Stimulated activated CD8-positive, alpha-beta memory T cell treated with anti-CD3 and anti-CD28 coated beads, Interleukin-4, amount 100 ng/mL, for 1 hour (primary cell): ENCODE measurements at places on chromosomes 3 and 15.

- DNase-seq, result no peak
Observed at GRCh38 chr3:66498687-66499621, 1.9 kb downstream of the LRIG1 start.

GRCh38 chr3:184258926-184259325 lies 2.4 kb downstream of the CAMK2N2 start:
- no peak for DNase-seq

DNA sequence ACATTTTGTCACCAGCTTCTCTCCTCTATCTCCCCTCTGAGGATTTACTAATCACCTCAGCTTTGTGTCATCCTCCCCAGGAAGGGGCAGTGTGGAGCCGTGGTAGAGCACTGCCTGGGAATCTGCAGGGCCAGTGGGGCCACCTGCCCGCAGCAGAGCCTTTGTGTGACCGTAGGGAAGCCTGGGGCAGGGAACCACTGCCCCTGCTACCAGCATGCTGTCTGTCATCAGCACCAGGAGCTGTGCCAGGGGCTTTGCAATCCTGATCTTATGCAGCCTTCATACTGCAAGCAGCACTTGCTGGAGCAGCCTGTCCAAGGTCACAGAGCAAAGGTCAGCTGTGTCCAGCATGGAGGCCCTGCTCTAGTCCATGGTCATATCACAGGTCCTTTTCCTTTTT lies 170.2 kb upstream of the IL12A start:
- no peak for DNase-seq

- DNase-seq, result no peak
Observed at GRCh38 chr3:66038726-66039589, at the start of gene MAGI1. Gene MAGI1, minus strand, starts transcription at chr3:66038918. Its CDS starts 610 bp downstream, at chr3:66038308.

DNA sequence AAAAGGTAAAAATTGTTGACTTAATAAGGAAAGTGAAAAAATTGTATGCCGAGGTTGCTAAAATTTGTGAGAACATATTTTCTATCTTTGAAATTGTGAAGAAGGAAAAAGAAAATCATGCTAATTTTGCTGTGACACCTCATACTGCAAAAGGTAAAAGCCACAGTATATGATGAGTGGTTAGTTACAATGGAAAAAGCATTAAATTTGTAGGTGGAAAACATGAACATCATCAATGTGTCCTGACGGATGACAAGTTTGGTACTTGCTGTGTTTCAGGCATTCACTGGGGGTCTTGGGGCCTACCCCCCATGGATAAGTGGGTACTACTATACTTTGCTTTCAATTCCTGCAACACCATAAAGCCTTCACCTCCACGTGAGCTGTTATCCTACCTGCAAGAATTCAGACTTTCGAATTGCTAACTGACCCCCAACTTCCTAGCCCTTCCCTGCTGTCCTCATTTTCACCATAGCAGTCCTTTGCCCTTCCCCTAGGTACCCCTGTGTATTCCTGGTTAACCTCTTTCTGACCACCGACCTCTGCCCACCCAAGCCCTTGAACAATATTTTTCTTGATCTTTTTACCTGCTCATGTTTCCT lies 62.4 kb downstream of the RAB7A start:
- DNase-seq, result no peak

GRCh38 chr3:19364148-19364547 lies 215.8 kb downstream of the KCNH8 start:
- DNase-seq, result no peak

DNA sequence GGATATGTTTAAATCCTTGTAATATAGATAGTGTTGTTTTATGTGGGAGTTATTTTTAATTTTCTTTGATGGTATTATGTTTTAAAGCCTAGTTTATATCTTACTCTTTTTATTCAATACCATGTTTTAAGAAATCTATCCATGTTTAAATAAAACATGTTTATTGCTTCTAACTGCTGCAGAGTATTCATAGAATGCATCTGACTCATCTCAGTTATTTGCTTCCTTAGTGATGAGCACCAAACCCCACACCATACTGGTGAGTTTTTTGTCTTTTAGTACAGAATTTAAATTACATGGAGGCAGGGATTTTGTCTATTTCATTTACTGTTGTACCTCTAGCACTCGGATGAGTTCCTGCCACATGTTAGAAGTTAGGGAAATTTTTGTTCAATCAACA lies 209.2 kb downstream of the NSUN3 start:
- no peak for DNase-seq

GRCh38 chr3:124751501-124751900 lies 21.2 kb downstream of the UMPS start:
- DNase-seq, result no peak

DNA sequence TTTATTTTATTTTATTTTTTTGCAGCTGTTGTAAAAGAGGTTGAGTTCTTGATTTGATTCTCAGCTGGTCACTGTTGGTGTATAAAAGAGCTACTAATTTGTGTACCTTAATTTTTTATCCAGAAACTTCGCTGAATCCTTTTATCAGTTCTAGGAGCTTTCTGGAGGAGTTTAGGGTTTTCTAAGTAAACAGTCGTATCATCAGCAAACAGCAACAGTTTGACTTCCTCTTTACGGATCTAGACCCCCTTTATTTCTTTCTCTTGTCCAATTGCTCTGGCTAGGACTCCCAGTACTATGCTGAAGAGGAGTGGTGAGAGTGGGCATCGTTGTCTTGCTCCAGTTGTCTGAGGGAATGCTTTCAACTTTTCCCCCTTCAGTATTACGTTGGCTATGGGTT lies 165.8 kb upstream of the KCNMB2 start:
- DNase-seq, result no peak

- no peak for DNase-seq
Observed at GRCh38 chr3:113714702-113715101, 18.3 kb upstream of the USF3 start.

GRCh38 chr3:176219970-176220369 lies 977.3 kb downstream of the TBL1XR1 start:
- no peak for DNase-seq

- DNase-seq, result no peak
Observed at GRCh38 chr3:128155616-128156360, 2.5 kb downstream of the EEFSEC start.

DNA sequence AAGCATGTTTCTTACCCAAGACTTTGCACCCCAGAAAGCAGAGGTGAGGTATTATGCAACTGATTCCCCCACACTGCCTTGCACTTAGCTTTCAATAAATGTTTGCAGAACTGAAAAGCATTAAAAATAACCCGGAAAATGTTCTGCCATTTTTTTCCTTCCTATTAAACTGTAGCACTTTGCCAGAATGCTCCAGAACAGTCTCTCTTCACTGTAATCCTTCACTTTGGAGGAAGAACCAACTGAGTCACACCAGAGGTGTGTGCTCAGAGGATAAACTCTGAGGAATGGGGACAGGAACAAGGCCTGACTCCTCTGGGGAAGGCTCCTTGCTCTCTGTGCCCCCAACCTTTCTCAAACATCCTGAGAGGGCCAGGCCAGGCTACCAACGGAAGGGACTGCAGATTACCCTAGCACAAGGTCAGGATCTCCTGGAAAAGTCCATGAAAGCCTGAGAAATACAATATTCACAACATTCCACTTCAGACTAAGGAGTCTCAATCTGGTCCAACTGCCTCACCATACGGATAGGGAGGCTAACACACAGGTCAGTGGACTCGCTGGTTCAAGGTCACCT lies 19.0 kb downstream of the ANP32A start:
- DNase-seq, result no peak

DNA sequence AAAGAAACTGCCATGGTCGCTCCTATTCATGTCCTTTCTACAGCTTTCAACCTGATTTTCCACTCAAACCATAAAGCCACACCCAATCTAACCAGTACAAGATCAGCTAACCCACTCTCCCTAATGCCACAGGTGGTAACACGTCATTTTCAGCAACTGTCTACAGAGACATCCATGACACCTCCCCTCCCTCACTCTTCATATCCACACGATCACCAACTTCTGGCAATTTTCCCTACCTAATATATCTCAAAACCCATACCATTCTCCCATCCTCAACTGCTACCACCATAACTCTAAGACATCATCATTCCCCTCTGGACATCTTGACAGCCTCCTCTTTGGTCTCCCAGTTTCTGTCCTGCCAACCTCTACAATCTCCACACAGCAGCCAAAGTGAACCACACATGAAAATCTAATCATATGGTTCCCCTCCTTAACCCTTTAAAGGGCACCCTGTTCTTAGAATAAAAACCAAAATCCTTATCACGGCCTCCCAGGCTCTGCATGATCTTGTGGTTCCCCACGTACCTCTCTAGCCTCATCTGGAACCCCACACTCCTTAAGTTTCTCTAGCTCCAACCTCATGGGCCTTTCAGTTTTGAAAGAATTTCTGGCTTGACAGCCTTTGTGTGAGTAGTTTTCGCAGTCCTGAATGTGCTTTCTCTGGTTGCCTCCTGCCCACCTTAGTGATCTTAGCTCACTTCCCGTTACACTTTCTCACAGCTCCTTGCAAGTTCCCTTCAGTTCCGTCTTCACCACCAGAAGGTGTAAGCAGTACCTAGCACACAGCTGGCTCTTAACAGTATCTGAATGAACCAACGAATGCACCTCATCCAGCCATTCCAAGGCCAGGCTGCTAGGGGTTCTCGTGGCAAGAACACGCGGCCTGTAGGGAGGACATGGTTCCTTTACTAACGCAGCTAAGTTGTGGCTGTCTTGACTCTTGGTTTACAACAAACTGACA lies 33.4 kb downstream of the SPINK8 start:
- DNase-seq, result no peak

DNA sequence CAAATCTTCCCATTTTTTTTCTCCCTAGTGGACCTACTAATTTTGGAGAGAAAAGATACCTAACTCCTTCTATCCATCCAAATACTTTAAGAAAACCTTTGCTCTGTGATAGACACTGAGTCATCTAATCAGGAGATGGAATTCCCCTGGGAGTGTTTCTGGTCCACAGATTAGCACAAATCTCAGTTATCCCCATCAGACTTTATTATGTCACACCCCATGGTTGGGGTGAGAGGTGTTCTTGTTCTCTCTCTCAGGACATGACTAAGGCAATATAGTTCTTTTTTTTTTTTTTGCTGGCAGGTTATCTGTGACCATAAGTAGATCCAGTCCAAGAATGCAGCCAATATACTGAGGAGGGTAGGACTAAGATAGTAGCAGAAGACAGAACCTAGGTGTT lies 15.8 kb downstream of the SLC9A9 start:
- DNase-seq, result no peak

DNA sequence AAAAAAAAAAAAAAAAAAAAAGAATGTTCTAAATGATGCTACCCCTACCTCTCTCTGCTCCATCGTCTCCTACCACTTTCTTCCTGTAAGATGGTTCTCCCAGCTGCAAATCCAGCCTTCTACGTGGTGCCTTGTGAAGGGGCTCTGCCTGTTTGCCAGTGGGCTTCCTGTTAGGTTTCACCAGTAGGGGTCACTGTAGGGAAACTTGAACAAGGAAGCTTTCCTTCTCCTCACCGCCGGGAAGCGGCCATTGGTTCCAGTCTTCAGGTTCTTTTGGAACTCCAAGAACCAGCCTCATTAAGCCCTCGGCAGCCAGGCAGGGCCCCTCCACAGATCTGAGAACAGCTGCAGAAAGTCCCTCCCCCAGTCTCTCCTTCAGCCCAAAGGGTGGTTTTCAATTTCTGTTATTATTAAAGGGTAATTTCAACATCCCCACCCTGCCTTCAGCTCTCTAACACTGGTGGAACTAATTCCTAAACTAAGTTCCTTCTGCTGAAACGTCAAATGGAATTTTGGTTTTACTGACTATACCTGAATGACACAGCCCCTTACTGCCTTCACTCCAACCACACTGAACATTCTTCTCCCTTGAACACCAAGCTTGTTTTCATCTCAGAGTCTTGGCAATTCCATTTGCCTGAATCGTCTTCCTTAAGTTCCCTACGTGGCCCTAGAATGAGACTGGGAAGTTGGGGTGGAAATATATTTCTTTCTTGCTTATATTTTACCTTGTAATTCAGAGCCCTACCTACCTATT lies 13.5 kb downstream of the MCCC1 start:
- DNase-seq, result no peak

DNA sequence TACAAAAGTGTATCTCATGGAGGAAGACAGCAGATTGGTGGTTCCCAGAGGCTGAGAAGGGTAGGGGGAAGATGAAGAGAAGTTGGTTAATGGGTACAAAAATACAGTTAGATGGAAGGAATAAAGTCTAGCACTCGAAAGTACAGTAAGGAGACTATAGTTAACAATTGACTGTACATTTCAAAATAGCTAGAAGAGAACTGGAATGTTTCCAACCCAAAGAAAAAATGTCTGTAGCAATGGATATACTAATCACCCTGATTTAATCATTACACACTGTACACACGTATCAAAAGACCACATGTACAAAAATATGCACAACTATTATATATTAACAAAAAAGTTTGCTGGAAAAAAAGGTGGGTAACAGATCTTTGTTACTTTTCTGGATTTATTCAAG lies 57.3 kb downstream of the THRB start:
- no peak for DNase-seq
